Hematopoietic multipotent progenitor cell treated with erythropoietin and hydrocortisone succinate and interleukin-3 and kit ligand, for 6 days (in vitro differentiated cells): ENCODE measurements at places on chromosomes 13 and 19.
A peak's percentile ranks its signal among the peaks of the same experiment; 100 is the strongest.

GRCh38 chr13:107846642-107847041 lies 368.7 kb downstream of the LIG4 start:
- DNase-seq, result no peak

GRCh38 chr13:41633776-41634175 lies 176.4 kb downstream of the RGCC start:
- DNase-seq, result no peak

- DNase-seq, result peak; percentile 91
These were observed 776 bp upstream of the NCLN start for GRCh38 chr19:3184847-3185460.

GRCh38 chr13:108121406-108121805 lies 93.9 kb downstream of the LIG4 start:
- DNase-seq, result no peak

DNA sequence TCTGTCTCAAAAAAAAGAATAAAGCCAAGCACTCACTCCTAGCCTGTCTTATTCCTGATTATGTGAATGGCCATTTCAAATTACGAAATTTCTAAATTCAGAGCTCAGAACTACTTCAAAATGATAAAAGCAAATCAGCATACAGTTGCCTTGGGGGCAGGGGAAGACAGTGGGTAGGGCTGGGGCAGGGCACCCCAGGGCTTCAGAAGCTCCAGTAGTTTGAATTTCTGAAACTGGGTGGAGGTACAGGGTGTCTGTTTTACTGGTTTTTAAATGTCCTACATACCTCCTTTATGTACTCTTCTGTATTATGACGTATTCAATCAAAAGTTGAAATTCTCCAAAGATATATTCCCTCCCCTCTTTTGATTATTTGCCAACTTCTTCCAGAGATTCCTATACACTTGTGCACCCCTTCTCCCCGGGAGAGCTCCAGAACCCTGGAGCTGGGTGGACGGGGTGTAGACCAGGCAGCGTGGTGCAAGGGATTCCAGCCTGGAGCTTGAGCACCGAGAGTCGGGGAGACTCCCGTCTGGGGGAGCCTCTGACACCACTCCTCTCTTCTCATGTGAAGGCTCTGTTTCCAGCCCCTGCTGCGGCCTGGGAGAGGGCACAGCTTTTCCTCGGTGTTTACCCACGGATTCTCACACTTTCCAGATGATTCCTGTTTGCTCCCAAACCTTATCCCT lies 84.7 kb upstream of the GPR183 start:
- no peak for DNase-seq

DNA sequence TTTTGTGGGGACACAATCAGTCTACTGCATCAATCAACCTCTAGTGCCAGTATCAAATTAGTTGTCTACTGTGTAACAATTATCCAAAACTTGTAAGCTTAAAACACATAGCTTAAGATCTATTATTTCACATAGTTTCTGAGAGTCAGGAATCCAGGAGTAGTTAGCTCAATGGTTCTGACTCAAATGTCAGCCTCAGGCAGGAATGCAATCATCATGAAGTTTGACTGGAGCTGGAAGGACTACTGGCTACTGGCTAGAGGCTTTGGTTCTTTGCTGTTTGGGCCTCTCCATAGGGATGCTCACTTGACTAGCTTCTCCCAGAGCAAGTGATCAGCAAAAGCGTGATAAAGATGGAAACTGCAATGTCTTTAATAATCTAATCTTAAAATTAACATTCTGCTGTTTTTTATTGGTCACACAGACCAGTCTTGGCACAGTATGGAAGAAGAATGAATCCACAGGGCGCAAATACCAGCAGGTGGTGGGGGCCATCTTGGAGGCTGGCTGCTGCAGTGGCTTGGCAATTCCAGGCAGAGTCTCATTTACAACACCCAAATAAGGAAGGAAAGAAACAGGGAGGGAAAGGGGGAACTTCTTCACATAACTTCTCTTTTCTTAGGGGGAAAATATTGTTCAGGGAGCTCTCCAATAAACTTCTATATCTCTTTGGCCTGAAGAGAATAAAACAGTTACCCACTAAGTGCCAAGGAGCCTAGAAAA lies 15.7 kb downstream of the CAB39L start:
- no peak for DNase-seq

- DNase-seq, result peak; percentile 81
These were observed 11.4 kb upstream of the IGFL1 start for GRCh38 chr19:46218160-46218559.

GRCh38 chr19:55209693-55210472 lies 582 bp upstream of the PTPRH start:
- no peak for DNase-seq

- no peak for DNase-seq
These were observed 6.9 kb upstream of the LTBP4 start for GRCh38 chr19:40594255-40594654.

DNA sequence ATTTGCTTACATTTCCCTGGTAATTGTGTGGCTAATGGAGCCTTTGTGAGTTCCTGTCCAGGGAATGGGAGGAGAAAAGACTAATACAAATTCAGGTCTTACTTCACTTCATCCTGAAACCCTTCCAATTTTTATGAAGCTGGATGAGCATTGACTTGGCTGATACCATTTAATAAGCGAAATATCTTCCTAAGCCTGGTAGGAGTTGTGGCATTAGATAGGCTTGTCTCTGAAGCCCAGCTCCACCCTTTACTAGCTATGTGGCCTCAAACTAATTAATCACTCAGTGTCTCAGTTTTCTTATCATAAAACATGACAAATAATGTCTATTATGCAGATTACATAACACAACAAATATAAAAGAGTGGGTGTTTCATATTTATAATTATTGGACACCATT lies 106.3 kb downstream of the FGF9 start:
- peak; percentile 38 for DNase-seq
